Stimulated activated CD4-positive, alpha-beta T cell treated with anti-CD3 and anti-CD28 coated beads, TNF-alpha, amount 100 ng/mL, for 1 hour (primary cell): ENCODE measurements at places on chromosomes 1 and 21.

DNA sequence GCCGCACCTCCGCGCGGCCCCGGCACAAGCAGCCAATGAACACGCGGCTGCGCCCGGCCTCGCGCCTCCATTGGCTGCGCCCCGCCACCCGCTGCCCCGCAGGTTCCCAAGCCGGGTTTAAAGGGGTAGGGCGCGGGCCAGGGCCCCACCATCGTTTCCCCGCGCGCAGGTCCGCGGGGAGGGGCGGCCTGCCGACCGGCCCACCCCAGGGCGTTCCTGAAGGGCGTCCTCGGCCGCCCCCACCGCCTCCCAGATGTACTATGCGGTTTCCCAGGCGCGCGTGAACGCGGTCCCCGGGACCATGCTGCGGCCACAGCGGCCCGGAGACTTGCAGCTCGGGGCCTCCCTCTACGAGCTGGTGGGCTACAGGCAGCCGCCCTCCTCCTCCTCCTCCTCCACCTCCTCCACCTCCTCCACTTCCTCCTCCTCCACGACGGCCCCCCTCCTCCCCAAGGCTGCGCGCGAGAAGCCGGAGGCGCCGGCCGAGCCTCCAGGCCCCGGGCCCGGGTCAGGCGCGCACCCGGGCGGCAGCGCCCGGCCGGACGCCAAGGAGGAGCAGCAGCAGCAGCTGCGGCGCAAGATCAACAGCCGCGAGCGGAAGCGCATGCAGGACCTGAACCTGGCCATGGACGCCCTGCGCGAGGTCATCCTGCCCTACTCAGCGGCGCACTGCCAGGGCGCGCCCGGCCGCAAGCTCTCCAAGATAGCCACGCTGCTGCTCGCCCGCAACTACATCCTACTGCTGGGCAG, at the start of gene OLIG1:
TSS of gene OLIG1 (plus strand) at position 148 of the 750 bp plus-strand sequence. CDS start at position 254, 106 bp downstream.
- DNase-seq: no peak

- no peak for DNase-seq
Observed at GRCh38 chr21:42247716-42248115, 28.8 kb downstream of the ABCG1 start.

DNA sequence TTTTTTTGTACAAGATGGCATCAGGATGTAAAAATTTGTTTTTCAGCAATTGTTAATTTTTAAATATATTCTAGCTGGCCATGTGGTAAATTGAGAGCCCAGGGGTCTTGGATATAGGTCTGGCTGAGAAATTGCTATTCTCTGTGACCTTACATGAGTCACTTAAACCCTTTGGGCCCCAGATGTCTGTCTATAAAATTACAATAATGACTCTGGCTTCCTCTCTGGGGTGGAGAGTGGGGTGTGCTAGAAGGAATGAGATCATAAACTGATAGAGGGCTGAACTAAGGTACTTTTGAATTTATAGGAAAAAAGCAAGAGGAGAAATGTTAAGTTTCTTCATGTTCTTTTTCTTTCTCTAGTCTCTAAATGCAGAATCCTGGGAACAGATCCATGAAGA, 12.4 kb upstream of the TCHH start:
- no peak for DNase-seq

DNA sequence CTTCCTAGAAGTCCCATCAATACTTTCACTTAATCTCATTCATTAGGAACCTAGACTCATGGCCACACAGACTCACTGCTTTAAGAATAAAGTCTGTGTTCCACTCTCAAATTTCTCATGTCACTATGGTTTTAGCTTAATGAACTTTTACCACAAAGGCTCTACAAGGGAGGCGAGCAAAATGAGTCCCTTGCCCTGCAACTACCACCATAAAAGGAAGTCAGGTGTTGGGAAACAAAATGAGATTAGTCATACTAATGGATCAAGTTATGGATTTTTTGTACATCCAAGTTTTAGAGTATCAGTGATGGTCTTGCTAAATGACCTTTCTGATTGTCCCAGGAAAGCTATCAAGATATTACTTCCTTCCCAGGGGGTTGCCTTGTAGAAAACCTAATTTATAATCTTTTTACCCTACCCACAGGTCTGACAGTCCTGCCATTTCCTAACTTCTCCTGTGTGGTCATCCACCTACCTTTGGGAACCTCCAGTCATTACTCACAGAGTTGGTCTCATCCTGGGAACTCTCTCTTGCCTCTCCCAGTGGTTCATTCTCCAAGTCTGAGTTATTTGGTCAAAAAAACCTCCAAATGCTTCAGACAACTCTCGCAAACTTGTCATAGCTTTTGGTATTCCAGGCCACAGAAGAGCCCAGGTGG, 51.8 kb upstream of the SLC16A1 start:
- DNase-seq: no peak

- no peak for DNase-seq
Observed at GRCh38 chr1:216047811-216048572, 375.3 kb downstream of the USH2A start.

DNA sequence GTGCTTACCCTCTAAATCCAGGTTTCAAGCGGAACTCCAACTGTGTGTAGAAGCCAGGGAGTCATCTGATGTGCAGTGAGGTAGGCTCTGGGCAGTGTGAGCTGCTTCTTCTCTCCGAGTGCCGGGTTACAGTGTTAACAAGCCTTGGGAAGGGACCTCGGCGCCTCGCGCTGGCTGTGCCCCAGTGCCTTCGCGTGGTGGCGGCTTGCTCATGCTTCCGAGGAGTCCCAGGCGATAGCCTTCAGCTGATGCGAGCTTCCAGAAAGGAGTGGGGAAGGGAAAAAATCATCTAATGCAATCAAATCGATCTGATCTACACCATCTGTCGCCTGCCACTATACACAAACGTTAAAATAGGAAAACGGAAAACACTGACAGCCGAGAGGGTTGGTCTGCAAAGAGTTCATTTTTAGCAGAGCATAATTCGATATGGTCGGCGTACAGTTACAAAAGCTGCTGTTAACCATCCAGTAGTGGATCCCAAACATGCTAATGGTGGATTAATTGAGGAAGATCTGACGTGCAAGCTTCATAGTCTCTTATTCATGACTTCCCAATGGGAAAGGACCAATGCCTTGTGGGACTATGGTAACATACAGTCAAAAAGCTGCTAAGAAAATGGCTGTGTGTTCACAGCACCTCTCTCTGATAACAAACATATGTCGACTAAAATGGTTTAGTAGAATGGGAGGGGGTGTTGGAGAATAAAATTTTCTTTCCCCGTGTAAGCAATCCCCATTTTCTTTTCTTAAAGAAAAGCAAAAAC, 128.7 kb upstream of the DPYD start:
- no peak for DNase-seq

DNA sequence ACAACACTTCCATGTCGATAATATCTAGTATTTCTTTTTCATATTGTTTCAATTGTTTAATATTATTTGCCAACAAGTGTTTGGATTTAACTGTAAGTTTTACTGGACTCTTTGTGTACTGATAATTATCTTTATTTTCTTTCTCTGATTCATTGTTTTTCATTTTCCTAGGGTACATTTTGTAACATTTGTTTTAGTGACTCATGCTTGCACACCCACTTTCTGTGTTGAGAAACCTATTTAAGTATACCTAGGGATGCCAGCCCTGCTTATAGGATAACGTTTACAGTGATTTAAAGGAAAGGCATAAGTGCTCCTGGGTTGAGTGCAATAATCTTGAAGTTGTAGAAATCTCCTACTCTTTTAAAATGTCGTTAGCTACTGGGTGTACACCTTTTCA, 1386.0 kb upstream of the ADGRL4 start:
- no peak for DNase-seq

GRCh38 chr1:222618880-222619596, 1.1 kb downstream of the MIA3 start:
- no peak for DNase-seq

DNA sequence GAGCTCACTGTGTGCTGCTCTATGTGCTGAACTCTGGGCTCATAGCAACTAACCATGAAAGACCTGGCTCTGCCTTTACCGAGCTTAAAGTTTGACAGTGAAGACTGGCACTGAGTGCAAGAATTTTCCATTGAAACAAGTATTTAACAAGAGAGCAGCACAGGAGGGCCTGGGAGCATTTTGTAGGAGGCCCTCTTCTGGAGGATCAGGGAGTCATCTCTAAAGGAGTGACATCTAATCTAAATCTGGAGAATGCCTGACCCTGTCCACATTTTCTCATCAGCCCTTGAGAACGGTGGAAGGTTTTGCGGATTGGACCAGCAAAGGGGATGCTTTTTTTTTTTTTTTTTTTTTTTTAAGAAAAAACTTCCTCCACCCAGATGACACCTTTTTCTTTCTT, 150.8 kb downstream of the ROR1 start:
- DNase-seq: no peak

GRCh38 chr1:159122005-159122621, 45.5 kb upstream of the AIM2 start:
- DNase-seq: no peak

DNA sequence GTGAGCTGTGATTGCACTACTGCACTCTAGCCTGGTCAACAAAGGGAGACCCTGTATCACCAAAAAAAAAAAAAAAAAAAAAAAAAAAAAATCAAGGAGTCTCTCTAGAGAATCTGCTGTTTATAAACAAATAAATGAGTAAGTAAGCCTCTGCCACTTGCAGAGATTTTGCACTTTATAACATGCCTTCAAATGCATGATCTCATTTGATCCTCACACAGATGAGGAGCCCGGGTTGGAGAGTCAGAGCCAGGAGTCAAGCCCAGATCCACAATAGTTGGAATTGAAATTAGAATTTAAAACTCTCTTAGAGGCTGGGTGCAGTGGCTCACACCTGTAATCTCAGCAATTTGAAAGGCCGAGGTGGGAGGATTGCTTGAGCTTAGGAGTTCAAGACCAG, 4.0 kb downstream of the PRELP start:
- DNase-seq: no peak

GRCh38 chr1:154512760-154513159, 10.5 kb upstream of the SHE start:
- DNase-seq: no peak

DNA sequence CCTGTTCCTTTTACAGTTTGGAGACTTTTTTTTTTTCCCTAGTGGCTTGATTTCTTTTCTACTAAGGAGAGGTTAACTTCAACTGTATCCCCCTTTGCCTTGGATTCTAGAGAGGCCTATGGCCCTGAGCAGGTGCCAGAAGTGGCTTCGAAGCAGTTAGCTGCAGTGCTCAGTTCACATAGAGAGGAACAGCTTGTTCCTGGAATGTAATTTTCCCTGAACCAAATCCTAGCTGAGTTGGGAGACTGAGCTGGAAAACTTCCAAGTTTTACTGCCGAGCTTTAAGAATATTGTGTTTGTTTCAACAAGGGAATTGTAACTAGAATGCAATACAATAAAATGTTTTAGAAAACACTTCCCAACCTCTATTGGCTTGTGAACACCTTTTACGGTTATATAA, 17.5 kb downstream of the RD3 start:
- no peak for DNase-seq

DNA sequence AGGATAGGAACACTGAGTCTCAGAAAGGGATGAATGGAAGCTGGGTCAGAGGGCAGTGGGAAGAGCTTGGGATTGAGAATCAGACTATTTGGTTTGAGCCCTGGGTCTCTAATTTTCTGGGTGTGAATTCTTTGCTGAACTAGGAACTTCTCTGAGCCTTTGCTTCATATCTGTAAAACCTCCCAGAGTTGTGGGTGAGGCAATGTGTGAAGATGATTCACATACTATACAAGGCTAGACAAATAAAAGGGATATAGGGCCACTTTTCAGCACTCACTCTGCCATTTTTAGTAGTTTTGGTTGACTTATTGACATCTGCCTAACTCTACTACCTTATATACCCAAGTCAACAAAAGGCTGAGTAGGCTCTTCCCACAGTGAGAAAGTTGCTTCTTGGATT, 77.7 kb upstream of the JUN start:
- no peak for DNase-seq

GRCh38 chr1:220572416-220572815, 44.5 kb downstream of the MARK1 start:
- no peak for DNase-seq

DNA sequence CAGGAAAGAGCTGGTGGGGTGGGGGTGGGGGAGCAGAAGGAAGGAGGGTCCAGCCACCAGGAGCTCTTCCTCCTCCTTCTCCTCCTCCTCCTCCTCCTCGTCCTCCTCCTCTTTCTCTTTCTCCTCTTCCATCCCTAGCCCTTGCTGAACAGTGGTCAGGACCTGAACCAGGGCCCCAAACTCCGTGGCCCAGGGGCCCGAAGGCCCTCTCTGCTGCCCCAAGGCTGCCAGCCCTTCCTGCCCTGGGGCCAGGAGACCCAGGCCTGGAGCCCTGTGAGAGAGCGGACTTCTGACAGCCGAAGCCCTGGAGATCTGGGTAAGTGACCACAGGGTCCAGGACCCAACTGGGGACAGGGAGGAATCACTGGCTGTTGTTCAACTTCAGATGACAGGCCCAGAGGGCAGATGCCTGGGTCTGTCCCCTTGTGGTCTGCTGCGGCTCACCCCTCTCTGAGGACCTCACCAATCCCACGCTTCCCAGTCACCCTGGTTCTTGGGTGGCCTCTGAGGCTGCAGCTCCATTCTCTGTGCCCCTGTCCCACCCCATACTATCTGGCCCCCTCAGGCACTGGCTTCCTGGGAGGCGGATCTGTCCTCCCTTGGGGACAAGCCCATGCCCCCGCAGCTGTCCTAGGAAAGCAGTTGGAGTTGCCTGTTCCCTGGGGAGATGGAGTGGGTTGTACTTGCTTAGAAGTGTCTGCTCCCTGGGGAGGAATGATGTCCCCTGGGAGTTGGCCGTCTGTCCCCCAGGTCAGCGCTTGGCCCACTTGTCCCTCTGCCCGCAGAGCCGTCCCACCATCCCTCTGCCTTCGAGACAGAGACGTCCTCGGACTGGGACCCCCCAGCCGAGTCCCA, 51.8 kb downstream of the VWA5B1 start:
- no peak for DNase-seq

DNA sequence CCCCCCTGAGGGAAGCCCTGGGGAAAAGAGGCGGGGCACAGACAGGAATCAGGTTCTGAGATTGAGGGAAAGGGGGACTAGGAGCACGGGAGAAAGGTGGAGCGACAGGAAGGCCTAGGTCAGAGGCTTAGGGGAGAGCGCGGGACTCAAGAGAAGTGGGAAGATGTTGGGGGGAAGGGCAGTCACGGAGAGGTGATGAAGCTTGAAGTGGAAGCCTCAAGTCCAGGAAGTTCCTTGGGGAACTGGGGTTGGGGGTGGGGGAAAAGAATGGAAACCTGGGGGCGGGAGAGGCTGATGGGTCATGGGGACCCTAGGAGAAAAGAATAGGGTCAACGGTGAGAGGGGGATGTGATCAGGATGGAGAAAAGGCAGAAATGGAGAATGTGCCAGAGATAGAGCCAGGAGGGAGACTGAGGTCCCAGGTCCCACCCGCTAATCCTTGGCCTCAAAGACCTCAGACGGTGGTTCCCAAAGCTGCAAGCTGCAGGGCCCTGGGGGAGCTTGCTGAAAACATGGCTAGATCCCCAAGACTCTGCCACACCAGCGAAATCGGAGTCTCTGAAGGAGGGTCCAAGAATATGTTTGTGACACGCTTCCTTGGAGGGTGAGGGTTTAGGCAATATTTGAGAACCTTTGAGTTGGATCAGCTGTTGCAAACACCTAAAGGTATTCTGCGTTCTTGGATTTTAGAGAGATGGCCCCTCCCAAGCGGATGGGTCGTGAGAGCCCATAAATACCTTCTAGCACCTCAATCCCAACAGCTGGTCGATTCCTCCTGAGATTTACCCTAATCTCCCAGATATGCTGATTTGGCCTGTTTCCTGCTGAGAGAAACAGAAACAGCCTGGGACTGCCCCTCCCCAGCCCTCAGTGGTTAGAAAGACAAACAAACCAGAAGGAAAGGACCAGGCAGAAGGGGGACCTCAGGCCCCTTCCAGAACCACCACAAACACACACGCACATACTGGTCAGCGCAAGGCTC, 3.6 kb downstream of the C1orf232 start:
- no peak for DNase-seq
